ENCODE measurements at places on chromosomes 7 and 10.

DNA sequence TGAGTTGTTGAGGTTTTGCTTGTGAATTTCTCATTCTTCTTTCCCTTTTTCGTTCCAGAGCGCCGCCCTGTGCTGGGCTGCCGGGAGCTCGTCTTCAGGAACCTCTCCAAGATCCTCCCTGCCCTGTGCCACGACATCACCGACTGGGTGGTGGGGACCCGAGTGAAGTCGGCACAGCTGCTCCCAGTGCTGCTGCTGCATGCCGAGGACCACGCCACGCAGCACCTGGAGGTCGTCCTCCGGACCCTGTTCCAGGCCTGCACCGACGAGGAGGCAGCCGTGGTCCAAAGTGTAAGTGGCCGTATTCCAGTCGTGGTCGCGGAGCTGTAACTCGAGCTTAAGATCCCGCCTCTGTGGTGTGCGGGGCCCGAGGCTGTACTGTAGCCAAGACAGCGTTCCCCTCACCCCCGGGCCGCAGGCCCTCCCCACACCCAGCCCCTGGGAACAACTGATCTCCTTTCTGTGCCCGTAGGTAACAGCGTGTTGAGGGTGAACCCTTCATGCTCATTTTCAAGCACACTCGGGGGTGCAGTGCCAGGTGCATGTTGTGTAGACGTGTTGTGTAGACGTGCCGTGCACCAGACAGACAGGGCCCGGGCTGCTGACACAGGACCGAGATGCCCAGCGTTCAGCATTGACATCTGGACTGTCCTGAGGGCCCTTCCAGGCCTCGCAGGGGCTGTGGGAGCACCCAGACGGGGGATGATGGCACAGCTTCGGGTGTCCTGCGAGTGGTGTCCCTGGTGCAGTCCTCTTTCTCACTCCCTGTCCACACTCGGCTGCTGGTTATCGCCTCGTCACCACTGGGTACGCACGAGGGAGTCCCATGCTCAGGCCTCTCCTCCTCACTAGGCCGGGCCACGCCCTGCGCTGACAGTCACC, 27.7 kb upstream of the PRKAR1B start:
- DNase-seq = no peak

- DNase-seq = no peak
Observed at GRCh38 chr10:50271564-50272250, 20.4 kb upstream of the ASAH2 start.

DNA sequence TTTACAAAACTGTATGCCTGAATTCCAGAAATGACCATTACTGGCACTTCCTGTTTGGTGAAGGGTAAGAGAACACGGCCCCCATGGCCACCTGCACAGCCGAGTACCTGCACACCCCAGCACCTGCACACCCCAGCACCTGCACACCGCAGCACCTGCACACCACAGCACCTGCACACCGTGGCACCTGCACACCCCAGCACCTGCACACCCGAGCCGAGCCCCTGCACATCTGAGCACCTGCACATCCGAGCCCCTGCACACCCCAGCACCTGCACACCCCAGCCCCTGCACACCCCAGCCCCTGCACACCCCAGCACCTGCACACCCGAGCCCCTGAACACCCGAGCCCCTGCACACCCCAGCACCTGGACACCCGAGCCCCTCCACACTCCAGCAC, 243.5 kb downstream of the DNAJB6 start:
- no peak for DNase-seq

DNA sequence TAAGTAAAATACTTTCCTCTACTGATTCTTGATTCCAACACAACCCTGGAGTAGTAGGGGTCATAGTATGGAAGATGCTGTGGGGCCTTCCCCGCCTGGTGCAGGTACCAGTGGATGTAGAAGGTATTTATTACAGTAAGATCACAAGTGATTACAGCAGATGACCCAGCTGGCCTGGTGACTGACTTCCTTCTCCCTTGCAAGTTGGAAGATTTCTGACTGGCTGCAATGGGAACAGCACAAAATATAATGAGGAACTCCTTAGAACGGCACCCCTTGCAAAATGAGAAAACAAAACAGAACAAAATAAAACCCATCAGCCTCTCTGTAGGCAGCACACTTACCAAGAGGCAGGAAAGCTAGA, 61.7 kb upstream of the TARP start:
- DNase-seq = no peak

DNA sequence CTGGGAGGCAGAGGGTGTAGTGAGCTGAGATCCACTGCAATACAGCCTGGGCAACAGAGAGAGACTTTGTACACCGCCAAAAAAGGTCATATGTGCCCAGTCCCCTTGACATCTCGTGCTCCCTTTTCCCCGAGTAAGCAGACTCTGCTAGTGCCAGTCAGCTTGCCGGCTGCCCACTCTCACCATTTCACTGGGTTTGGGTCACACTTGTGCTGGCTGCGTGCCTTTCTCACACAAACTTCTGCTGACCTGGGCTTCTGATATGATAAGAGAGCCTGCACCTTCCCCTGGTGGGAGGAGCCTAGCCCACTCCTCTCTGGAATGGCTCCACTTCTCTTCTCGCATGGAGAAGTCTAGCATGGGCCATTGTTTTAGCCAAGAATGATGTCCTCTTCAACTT, 53.4 kb downstream of the MPP7 start:
- no peak for DNase-seq

DNA sequence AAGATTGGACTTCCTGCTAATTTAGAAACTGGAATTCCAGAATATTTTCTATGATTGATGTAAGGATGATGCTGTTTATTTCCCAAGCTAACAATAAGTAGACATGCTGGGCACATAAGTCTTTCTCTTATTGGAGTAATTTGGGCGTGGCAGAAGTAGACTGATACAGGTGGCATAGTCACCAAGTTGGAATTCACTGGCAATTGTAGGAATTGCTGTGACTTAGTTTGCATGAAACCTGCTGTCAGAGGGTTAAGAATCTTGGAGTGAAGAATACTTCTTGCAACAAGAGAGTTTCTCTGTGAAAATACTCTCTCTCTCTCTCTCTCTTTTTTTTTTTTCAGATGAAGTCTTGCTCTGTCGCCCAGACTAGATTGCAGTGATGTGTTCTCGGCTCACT, 569.7 kb downstream of the REEP3 start:
- no peak for DNase-seq

- no peak for DNase-seq
Observed at GRCh38 chr7:17234030-17234397, 64.4 kb upstream of the AHR start.

DNA sequence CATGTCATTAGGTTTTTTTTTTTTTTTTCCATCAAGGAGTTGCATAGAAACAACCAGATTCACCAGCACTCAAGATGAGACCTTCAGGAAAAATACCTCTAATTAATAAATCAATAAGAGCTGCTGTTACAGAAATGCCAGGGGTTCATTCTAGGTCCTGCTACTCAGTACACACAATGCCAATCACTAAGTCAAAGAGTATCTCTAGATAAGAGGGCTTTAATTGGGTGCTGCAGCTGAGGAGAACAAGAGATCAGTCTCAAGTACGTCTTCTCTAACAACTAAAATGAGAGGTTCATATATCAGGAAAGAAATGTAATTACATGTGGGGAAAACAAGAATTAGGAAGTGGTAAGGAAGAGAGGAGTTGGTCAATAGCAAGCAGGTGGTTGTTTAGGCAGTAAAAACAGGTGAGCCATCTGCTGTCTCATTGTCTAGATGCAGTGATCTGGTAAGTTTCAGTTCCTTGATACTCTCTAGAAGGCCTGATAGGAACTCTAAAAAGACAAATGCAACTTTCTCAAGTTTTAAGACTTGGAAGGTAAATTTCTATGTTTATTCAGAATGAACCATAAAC, 272.9 kb upstream of the ZWINT start:
- DNase-seq = no peak

DNA sequence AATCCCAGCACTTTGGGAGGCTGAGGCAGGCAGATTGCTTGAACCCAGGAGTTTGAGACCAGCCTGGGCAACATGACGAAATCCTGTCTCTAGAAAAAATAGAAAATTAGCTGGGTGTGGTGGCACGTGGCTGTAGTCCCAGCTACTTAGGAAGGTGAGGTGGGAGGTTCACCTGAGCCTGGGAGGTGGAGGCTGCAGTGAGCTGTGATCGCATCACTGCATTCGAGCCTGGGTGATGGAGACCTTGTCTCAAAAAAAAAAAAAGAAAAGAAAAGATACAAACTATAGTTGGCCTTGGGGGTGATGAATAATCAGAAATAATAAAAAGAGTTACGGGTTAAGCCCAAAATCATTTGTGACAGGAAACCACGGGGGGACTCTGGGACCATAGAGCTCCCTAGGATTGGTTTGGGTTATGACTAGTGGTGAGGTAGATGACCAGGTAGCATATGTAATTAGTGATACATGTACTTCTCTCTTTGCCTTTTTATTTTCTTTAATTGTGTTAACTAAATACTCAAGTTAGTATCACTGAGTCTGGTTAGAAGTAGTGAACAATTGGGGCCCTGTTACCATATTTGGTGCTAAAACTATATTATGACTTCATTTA, 10.4 kb upstream of the ASCC1 start:
- no peak for DNase-seq

GRCh38 chr7:66961096-66961495, 34.3 kb downstream of the SBDS start:
- no peak for DNase-seq

DNA sequence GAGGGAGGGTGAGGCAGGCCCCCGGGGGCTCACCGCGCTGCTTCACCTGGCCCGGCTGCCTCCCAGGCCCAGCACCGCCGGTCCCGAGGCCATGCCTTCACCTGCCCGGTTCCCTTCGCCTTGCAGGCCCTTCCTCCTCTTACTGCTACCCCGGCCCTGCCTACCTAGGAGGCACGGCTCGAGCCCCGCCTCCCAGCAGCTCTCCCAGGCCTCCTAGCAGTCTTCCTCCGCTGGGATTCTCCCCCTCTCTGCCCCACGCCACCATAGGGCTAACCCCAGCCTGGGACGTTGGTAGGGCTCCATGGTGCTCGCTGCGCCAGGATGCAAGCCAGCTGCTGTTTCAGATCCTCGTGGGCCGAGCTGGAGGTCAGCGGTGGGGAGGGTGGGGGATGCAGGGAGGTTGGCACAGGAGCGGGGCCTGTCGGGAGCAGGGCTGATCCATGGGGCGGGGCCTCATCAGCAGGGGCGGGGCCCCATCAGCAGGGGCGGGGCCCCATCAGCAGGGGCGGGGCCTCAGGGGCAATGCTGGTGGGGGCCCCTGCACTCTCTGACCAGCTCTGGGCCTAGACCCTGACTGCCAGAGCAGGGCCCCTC, 63.3 kb downstream of the RASGEF1A start:
- no peak for DNase-seq

- DNase-seq = no peak
Observed at GRCh38 chr10:110860576-110861241, 11.0 kb upstream of the PDCD4 start.

DNA sequence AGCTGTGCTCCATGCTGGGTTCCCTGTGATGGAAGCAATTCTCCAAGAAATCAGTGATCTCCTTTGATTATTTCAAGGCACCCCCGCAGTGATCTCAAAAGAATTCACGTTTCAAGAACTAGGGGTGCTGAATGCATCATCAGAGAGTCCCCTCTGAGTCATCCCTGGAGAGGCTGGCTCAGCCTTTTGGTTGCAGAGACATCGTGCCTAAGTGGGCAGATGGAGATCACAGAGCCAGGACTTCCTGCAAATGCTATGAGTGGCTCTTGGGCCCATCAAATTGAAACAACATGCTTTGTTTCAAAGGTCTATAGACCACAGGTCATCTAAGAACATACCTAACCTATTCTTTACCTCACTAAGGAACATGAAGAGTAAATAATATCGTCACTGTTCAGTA, 41.5 kb upstream of the PLEKHA1 start:
- no peak for DNase-seq

DNA sequence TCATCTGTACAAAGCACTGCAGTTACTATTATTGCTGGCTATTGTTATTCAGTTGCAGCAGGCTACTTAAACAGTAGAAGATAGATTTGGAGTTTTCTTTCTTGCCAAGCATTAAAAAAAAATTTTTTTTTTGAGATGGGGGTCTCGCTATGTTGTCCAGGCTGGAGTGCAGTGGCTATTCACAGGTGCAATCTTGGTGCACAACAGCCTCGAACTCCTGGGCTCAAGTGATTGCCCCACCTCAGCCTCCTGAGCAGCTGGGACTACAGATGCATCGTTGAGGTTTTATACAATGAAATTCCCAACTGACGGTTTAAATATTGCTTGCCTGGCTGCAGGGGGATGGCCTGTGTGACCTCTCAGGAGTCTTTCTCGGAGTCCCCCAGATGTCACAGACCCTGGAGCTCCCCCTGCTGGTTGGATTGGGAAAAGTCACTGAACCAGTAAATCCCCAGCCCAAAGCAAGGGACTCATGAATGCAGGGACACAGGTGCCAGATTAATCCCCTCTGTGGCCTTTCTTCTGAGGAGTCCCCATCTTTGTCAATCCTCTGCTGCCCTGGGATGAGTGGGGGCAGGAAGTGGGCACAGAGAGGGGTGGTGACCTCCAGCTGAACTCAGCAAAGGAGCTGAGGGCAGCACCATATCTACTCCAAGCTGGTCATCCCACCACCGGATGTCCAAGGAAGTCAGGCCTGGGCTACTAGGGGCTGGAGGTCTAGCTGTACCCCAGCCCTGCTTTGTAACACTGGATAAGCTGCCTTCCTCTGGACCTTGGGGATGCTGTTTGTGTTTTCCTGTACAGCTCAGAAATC, 149.6 kb downstream of the C10orf105 start:
- peak; percentile 80 for DNase-seq

GRCh38 chr10:29479981-29480954, 154.5 kb downstream of the SVIL start:
- no peak for DNase-seq

DNA sequence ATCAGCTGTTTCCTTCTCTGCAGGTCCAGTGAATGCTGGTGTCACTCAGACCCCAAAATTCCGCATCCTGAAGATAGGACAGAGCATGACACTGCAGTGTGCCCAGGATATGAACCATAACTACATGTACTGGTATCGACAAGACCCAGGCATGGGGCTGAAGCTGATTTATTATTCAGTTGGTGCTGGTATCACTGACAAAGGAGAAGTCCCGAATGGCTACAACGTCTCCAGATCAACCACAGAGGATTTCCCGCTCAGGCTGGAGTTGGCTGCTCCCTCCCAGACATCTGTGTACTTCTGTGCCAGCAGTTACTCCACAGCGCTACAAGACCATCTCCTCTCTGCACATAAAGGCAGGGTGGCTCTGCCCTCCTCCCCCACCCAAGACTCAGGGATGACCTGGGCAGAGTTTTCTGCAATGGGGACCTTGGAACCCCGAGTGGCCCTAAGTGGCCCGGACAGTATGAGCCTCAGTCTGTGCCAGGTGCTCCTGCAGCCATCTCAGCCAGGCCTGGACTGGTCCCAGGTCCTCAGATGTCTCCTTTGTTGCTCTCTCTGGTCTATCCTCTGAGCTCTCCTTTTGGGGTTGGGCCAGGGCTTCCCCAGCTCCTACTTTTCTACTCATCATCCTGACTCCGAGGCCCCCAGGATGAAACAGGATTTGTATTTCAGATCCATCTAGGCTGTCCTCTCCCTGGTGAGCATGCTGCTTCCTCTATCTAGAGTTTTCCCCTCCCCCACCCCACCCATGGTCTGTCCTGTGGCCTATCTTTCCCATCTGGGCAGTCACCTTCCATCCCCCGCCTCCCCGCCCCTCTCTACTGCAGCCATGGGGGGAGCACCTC, 212.1 kb upstream of the PRSS58 start:
- no peak for DNase-seq

All from HuH-7 (cell line).